ENCODE measurements at places on chromosomes 11 and 22.

GRCh38 chr11:78438298-78438975 lies 20.8 kb upstream of the GAB2 start:
- DNase-seq = no peak

DNA sequence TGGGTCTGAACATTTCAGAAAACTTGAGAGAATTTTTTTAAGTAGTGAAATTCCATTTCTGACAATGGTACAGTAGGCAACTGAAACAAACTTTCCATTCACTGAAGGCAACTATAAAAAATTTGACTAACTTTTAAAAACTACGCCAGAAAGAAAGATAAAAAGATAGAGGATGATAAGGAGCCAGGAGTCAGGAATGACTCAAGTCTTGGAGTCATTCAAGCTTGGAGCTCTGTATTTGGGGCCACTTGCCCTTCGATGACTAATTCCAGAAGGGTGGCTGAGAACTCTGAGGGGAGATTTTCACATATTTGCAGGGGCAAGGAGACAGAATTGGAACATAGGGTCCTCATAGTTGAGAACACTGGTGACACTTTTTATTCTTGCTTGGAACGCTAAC lies 1083.2 kb upstream of the CNTN5 start:
- DNase-seq = no peak

DNA sequence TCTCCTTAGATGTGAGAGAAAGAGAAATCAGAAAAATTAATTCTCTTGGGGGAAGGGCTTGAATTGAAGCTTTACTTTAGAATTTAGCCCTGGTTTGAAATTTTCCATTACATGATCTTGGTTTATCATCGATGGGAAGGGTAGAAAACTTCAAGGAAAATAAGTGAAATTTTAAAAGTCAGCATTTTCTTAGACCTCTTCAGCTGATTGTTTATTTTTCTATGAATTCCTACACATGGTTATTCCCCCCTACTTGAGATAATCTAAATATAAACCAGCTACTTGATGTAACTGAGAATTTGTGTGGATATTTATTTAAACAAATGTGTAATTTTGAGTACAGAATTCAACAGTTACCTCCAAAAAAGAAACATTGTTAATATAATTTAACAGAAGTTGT lies 10.9 kb downstream of the PIH1D2 start:
- DNase-seq = no peak

DNA sequence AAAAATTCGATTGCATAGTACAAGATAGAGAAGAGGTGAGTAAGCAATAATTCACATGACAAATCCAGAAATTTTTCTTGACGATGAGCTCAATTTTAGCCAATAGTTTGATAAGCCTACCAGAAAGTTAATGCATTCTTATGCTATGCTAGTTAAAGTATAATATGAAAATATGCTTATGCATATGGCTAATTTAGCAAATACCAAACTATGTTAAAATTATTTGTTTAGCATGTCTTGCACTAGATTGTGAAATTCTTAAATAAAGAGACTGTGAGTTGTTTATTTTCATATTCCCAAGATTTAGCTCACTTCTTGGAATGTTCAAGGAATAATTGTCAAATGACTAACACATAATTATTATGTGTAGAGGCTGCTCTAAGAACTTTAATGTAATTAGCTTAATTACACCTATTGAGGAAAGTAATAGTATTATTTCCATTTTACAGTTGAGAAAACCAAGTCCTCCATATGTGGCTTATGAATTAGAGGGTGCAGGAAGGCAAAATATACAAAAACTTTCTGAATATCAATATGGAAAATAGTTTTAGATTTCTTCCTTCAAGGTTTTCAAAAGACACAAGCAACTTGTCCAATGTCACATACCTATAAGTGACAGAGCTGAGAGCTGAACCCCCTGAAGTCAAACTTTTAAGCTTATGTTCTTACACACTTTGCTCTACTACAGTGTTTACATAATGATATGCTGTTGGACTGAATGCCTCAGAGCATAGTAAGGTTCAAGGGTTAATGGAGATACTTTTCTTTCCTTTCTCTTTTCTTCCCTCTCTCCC lies 45.9 kb upstream of the ARHGAP20 start:
- no peak for DNase-seq

GRCh38 chr22:24977370-24978221 lies 25.1 kb downstream of the KIAA1671 start:
- DNase-seq = no peak

DNA sequence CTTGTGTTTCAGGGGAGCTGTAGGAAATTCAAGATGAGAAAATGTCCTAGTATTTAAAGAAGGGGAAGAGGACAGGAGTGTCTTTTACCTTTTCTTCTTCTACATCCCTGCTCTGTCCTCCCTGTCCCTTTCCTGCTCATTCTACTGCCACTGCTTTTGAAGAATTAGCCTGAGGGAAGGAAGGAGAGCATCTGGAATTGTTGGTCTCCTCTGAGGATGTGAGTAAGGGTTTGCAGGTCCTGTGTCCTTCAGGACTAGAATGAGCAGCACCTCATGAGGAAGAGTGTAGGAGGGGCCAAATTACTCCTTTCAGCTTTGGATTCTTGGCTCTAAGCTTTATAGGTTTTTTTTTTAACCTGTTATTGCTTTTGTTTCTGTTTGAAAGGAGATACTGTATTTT lies 24.2 kb downstream of the SNU13 start:
- DNase-seq = no peak

DNA sequence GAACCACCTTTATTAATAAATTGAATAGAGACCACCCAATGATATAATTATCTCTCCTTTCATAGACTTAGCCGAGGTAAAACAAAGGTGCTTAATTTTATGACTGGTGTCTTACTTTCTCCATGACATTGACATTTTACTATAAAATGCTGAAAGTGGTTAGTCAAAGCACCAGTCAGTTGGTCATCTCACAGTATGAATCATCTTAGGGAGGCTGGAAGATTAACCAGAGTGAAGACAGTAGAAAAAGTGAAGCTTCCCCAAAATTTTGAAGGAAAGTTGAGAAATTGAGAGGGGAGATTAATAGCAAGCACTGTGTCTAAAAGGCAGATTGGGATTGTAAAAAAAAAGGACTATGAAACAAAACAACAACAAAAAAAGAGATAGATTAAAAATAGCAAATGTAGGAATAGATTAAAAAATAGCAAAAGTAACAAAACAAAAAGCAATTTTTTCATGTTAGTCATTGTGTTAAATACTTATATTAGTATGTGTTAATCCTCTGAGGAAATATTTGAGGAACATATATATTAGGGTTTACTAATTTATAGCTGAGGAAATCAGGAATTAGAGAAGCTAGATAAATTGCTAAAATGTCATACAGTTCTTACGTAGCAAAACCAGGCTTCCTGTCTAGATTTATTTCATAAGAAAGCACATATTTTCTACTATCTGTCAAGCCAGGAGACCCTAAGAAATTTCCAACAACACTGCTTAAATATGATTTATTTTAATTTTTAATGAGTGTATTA lies 557.3 kb upstream of the ANO5 start:
- DNase-seq = no peak

- no peak for DNase-seq
These were observed 66.2 kb upstream of the GAL start for GRCh38 chr11:68617925-68618809.

- DNase-seq = no peak
These were observed 12.6 kb downstream of the UPB1 start for GRCh38 chr22:24507716-24508115.

DNA sequence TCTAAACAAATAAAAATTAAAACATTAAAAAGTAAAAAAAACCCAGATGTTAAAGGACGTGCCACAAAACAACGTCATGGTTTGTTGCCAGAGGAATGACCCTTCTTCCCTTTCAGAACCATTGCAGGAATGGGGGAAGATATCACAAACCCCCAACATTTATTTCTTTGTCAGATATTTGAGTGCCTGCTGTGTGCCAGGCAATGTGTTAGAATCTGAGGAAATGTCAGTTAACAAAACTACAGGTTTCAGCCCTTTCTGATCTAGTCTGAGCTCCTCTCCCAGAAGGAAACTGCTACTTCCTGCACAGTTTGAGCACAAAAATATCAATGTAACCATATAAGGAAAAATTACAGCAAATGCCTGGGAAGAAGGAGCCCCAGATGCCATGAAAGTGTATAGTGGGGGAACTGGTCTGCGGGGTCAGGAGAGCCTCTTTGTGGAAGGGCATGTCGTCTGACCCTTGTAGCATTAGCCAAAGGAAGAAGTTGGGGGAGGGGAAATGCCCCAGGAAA lies 7.1 kb upstream of the NHERF4 start:
- no peak for DNase-seq

- DNase-seq = peak; percentile 94
These were observed 11.4 kb upstream of the BRD1 start for GRCh38 chr22:49838771-49839717.

DNA sequence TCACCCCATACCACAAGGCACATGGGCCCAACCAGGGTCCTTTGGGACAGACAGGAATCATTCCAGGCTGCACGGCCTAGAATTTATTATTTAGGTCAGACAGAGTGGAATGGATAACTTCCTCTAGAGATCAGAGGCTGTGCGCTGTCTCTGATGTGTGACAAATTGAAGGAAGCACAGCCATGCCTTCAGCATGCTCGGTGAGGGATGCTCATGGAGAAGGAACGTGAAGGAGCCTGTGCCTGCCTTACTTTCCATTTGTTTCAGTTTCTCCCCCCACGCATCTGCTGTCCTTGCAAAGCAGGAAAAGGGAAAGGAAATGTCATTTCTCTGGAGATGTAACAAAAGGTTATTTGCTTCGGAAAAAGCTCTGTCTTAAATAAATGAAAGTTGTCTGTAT lies 644.1 kb downstream of the OPCML start:
- no peak for DNase-seq

- DNase-seq = no peak
These were observed 44.6 kb downstream of the LIF start for GRCh38 chr22:30201945-30202344.

- no peak for DNase-seq
These were observed 16.9 kb downstream of the DUSP8 start for GRCh38 chr11:1554981-1555712.

DNA sequence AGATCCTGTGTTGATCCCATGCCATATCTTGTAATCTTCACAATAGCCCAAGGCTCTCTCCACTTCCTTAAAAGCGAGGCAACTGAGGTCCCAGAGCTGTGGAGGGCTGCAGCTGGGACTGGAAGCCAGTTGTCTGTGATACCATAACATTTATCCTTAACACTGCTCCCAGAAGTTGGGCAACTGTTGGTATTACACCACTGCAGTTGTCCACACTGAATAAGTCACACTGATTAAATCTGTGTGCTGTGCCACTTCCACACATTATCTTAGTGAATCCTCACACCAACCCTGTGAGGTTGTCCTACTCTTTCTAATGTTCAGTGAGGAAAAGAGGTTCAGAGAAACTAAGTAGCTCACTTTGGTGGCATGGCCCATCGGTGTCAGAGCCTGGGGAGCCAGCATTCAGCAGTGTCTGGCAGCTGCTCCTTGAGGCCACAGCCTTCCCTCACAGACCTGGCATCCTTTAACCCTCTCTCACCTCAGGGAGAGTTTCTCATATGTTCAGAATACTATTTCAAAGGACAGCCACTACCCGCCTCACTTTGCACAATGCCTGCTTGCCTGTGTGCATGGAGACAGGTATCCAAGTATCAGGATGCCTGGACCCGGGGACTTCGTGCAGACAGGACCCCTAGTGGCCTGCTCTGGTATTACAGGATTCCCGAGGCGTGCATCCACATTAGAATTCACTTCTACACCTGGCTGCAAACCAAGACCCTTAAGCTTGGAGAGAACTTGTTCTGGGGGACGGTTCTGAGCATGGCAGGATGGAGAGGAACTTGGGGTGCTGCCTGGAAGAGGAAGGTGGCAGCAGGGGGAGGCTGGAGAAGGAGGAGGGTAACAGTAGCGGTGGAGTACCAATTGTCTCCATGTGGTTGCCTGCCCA lies 221.9 kb upstream of the TBCEL start:
- peak; percentile 25 for DNase-seq

DNA sequence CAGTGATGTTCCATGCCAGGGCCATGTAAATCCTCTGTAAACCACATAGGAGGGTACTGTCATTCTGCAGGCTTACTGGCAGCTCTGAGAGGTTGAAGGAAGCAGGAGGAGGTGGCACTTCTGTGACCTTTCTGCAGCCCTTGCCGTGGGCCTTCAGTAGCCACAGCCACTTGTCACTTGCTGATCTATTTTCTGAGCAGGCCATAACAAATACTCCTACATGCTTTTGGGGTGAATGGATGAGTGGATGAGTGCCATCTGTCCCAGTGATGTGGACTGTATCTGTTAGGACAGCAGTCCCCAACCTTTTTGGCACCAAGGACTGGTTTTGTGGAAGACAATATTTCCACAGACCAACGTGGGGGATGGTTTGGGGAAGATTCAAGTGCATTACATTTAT lies 10.2 kb downstream of the B3GNT6 start:
- no peak for DNase-seq

GRCh38 chr22:30262917-30263741 lies 3.5 kb downstream of the OSM start:
- DNase-seq = peak; percentile 81

DNA sequence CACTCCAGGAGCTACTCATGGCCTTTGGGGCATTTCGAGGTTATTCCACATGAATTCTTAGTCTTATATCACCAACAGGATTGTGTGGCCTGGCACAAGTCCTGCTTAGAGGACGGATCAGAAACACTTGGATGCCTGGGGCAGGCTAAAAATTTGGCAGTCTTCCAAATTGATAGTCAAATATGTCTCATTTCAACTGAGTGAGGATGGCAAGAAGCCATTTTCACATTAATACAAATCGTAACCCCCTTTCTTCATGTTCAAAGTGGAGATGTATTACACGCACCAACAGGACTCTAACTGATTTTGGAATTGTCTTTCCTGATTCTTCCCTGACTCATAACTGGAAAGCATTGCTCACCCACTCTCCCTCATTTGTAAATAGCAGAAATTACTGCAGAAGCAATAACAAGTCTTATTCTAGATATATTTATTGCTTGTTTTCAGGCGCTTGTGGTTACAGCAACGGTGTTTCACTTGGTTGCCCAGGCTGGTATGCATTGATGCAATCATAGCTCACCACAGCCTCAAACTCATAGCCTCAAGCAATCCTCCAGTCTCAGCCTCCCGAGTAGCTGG lies 10.3 kb upstream of the CCDC86 start:
- no peak for DNase-seq

DNA sequence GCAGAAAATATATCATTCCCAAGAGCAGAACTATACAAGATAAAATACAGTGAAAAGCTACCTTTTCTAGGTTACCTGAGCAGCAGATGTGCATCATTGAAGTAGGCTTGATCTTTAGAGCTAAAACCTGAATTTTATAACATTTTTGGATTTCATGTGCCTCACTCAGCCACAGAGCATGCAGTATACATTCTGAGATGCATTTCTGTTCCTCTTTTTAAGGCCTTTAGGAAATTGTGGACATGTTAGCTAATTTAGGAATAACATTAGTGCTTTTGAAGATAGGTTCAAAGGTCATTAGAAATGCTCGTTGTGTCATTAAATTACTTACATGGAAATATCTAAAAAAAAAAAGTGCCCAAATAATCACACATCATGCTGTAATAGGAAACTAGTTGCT lies 230.6 kb upstream of the PDGFD start:
- no peak for DNase-seq

DNA sequence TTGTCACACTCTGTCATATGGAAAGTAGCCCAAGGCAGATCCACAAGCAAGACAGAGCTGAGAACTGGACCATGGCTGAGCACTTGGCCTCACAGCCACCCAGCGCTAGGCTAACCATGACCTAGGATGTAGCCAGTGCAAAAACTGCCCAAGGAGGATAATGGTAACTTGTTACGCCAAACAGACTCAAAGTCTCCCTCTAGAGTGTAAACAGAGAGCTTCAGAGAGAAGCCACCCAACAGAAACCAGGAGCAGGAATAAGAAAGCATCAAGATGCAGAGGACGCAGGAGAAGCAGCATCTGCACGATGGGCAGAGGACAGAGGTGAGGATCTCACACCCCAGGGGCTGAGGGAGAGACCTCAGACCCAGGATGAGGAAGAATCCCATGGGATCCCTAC lies 97.9 kb downstream of the RCN1 start:
- no peak for DNase-seq
